ENCODE measurements at places on chromosomes 5 and 9.

DNA sequence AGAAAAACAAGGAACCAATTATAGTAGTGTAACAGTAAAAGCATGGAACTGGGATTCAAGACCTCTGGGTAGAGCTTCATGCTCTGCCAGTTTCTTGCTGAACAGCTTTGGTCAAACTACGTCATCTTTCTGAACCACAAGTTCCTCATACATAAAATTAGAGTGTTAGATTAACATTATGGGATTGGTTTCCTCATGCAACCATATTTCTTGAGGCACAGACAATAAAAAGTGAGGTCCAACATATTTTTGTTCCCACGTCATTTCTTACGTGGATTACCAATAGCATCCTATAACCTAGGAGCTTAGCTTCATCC is 354.8 kb downstream of the TMEM232 start:
- no peak for DNase-seq

- no peak for DNase-seq
Measured at GRCh38 chr5:165622864-165623536, 2117.6 kb downstream of the MAT2B start.

GRCh38 chr5:135450336-135450735 is 1.8 kb downstream of the TIFAB start:
- DNase-seq = no peak

DNA sequence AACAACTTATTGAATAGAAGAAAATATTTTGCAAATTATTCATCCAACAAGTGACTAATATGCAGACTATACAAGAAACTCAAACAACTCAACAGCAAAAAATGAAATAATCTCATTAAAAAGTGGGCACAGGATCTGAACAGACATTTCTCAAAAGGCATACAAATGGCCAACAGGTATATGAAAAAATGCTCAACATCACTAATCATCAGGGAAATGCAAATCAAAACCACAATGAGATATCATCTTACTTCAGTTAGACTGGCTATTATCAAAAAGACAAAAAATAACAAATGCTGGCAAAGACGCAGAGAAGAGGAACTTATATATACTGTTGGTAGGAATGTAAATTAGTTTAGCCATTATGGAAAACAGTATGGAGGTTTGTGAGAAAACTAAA is 1.8 kb upstream of the AMACR start:
- DNase-seq = no peak

- no peak for DNase-seq
Measured at GRCh38 chr5:981456-981855, 27.1 kb upstream of the NKD2 start.

GRCh38 chr9:2059274-2059929 is 44.3 kb downstream of the SMARCA2 start:
- DNase-seq = no peak

Data from MG63 (cell line).